Keratinocyte (primary cell): ENCODE measurements at places on chromosomes 5 and 9.
A peak's percentile ranks its signal among the peaks of the same experiment; 100 is the strongest.

- no peak for DNase-seq
Measured at GRCh38 chr5:151758141-151758429, 346 bp downstream of the ATOX1 start.

DNA sequence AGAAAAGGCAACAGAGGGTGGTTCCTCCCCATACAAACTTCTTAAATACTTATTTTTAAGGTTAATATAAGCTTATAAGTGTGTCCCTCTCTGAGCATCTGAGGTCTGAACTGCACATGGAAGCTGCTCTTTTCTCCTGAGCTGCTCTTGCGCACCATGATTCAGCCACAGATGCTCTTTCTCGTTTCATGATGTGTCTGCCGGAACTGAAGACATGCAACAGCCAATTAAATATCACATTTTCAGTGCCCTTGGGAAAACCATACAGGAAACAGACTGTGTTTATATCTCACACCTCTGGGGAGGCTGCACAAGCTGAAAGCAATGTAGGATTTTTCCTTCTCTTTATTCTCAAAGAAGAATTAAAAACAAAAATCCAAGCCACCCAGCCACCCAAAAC lies 96.8 kb upstream of the NREP start:
- DNase-seq: no peak

- no peak for DNase-seq
Measured at GRCh38 chr5:149015126-149015525, 47.7 kb downstream of the SH3TC2 start.

DNA sequence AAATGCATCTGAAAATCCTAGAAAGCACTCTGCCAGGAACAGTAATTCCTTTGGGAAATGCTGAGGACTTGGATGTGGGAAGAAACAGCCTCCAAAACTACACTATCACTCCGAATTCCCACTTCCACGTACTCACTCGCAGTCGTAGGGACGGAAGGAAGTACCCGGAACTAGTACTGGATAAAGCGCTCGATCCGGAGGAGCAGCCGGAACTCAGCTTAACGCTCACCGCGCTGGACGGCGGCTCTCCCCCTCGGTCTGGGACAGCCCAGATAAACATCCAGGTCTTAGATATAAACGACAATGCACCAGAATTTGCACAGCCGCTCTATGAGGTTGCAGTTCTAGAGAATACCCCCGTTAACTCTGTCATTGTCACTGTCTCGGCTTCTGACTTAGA lies 786 bp downstream of the PCDHB3 start:
- DNase-seq: no peak

DNA sequence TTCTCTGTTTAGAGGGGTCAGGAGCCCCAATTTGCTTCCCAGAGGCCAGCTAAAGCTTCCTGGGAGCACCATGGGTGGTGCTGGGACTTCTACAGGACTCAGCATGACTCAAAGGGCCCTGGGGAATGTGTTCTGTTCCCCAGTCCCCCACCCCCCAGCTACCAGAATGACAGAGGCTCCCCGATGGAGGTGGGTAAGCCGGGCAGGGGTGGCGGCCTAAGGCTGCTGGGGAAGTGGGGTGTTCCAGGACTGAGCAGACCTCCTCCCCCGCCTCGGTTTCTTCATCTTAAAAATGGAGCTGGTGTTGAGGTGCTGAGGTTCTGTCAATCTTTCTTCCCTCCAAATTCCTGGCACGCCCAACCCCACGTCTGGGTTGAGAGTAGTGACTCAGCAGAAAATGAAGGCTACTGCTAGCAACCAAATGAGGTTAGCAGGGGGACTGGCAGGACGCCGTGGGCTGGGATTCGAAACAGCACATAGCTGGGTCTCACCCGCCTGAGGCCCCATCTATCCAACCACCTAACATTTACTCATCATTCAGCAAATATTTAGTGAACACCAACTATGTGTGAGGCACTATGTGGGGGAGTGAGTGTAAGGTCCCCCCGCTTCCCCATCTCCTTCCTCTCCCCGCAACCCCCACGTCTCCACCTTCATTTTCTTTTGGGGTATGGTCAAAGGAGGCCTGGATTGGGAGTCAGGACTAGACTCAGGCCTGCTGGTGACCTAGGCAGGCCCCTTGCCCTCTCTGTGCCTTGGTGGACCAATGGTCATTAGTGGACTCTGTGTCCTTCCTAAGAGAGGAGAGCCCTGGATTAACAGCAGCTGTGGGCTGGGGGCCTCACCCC lies 50.2 kb downstream of the C9orf50 start:
- DNase-seq: peak; percentile 78

DNA sequence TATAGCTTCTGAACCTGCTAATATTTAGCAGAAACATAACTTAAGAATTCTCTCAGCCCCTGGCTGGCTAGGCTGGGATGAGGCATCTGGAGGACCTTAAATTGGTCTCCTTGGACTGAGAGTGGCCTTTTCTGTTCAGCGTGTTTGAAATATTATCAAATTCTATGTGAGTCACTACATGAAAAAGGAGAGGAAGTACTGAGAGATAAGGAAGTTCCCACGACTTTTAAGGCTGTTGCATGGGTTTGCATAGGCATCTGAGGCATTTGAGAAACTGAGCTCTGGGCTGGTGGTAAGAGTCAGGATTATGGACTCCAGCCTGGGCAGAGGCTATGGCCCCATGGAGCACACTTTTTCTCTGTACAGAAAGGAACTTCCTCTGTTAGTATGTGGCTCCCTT lies 816.2 kb upstream of the GRAMD2B start:
- DNase-seq: no peak

DNA sequence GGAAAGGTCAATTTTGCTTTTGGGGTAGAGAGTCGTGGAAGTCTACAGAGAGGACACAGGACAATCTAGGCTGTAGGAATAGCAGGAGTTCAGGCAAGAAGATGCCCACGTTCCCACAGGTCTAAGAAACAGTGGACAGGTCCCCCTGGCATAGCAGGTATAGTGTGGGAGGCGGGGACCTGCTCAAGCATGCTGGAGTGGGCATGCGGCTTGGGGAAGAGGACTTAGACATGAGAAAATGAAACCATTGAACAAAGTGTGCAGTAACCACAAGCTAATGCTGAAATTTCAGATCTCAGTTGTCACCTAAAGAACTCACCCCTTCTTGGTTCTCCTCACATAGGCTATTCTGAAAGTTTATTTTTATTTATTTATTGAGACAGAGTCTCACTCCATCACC lies 142.8 kb upstream of the EFNA5 start:
- no peak for DNase-seq
